ENCODE measurements at places on chromosomes 5 and 9.

- no peak for DNase-seq
These were observed 162.9 kb downstream of the NXNL2 start for GRCh38 chr9:88697764-88698432.

DNA sequence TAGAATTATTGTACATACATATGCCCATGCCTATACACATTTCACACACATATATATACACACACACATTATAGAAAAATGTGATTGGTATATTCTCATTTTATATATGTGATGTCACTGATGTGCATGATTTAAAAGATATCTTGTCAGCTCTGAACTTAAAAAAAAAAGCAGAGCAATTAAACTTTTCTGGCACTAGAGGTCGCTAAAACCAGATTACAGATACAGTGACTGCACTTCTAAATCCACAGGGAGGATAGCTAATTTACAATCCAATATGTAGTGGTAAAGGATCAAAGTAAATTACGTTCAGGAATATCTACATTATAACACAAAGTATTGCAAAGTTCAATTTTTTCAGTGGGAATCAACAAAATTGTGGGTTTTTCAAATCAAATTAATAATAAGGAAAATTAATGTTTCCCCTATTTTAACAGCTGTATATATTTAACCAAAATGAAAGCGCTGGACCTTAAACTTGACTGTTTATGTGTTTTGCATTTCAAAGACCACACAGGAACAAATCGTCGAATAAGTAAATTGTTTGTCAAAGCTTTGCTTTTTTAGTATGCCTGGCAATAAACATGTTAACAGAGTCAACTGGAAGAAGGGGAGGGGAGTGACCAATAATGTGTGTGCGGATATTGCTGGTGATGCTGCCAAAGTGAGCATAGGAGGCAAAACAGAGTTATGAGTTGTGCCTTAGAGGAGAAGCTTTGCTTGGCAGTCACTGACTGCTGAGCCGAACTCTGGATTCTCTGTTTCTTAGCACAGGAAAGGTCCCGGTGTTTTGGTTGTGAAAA, 1201.4 kb upstream of the C9orf72 start:
- DNase-seq: no peak

DNA sequence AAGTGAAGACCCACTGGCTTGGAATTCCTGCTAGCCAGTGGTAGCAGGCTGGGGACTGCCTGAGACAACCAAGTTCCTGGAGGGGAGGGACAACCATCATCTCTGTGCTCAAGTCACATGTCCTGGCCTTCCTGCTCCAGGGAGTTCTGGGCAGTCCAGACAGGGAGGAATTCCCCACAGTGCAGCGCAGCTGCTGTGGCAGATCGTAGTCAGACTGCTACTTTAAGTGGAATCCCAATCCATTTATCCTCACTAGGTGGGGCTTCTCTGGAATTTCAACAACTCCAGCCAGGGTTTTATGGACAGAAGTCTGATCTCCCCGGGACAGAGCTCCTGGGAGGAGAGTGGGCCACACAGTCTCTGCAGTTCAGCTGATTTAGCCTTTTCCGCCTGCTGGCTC, 20.9 kb upstream of the OR5C1 start:
- DNase-seq: no peak

DNA sequence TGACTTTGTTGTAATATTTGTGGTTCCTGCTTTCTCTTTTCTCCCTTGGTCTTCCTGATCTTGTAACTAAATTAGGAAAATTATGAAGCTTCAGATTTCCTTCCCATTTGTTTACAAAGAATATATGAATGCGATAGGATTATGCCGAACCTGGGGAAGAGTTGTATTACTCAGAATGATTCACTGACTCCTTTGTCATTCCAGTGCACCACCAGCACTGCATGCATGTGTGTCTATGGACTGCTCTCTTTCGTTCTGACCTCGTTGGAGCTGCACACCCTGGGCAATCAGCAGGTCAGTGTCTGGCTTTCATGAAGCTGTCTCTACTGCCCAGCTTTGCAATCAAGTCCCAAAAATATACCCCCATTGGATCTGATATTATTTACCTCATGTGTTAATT, 25.5 kb downstream of the NUP188 start:
- DNase-seq: no peak

- DNase-seq: no peak
These were observed 299.0 kb downstream of the PRELID2 start for GRCh38 chr5:145536133-145536532.

- no peak for DNase-seq
These were observed 412.9 kb downstream of the CHSY3 start for GRCh38 chr5:130316971-130317680.

DNA sequence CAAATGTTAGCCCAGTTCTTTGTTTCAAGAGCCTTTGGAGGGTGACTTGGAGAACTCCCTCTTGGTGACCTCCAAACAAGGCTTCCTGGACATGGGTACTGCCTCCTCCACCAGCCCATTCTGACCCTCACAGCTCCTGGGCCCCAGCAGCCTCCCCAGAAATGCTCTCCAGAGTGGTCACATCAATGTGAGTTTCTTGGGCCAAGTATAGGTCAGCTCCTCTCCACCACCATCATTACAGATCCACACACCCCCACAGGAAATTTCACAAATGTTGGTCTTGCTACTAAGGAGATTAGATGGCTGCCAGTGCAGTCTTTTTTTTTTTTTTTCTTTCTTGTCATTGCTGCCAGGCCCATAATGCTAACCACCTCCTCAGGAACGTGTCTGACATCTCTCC, 410.7 kb downstream of the DTWD2 start:
- DNase-seq: no peak

DNA sequence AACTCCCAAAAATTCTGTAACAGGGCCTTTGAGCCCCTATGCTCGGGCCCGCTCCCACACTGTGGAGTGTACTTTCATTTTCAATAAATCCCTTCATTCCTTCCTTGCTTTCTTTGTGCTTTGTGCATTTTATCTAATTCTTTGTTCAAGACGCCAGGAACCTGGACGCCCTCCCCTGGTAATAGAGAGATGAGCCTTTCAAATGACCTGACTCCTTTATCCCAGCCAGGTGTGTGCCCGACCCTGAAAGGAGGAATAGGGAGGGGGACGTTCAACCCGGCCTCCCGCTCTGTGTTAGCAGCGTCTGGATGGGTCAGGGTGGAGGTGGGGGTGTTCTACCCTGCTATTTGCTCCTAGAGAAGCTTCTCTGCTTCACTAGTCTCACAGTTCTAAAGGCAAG, 53.9 kb downstream of the FXN start:
- DNase-seq: no peak

DNA sequence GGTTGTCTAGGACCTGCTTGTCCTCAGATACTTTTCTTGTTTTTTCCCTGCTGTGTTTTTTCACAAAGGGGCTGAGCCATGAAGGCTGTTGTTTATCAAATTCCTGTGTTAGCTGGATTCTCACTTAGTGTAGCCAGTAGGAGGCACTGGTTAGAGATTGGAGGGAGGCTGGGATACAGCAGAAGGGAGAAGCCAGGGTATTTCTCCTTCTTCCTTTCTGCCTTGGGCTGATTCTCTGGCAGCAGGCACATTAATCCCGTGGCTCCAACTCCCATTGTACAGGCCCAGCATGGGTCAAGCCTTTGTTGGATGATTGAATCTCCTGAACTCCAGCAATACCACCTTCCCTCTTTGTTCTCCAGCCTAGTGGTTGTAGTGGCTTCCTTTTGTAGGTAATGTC, 46.4 kb upstream of the FAM170A start:
- DNase-seq: no peak

GRCh38 chr5:135549413-135549812, 13.6 kb upstream of the NEUROG1 start:
- DNase-seq: no peak

- no peak for DNase-seq
These were observed 32.1 kb downstream of the PRKACG start for GRCh38 chr9:68981789-68982188.

- no peak for DNase-seq
These were observed 4.9 kb downstream of the MED27 start for GRCh38 chr9:132074736-132075135.

GRCh38 chr9:98378794-98379193, 123.3 kb upstream of the TBC1D2 start:
- DNase-seq: no peak

GRCh38 chr5:59756373-59757035, 137.0 kb downstream of the PDE4D start:
- DNase-seq: no peak

- DNase-seq: no peak
These were observed 193.9 kb downstream of the SEC61B start for GRCh38 chr9:99416007-99416406.

GRCh38 chr5:41967401-41967800, 42.3 kb downstream of the FBXO4 start:
- no peak for DNase-seq

DNA sequence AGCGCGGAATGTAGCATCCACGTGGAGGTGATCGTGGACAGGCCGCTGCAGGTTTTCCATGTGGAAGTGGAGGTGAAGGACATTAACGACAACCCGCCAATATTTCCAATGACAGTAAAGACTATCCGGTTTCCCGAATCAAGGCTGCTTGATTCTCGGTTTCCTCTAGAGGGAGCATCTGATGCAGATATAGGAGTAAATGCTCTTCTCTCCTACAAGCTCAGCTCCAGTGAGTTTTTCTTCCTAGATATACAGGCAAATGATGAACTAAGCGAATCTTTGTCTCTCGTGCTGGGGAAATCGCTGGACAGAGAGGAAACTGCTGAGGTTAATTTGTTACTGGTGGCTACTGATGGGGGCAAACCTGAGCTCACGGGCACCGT, 598 bp downstream of the PCDHA2 start:
- DNase-seq: no peak

- no peak for DNase-seq
These were observed 237.4 kb downstream of the NR2F1-AS1 start for GRCh38 chr5:93343570-93343969.

DNA sequence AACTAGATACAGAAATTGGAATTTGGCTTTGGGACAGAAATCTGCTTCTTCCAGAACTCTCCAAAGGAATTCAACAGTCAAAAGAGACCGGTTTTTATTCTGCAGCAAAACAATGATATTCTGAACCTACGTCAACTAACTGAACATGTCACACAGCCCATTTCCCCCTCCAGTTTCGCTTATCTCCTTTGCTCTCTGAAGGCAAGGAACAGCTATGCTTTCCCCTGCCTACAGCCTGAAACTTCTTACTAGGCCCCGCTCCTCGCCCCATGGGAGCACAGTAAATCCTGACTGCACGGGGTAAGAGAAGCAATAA, 488 bp downstream of the SKIC3 start:
- no peak for DNase-seq

DNA sequence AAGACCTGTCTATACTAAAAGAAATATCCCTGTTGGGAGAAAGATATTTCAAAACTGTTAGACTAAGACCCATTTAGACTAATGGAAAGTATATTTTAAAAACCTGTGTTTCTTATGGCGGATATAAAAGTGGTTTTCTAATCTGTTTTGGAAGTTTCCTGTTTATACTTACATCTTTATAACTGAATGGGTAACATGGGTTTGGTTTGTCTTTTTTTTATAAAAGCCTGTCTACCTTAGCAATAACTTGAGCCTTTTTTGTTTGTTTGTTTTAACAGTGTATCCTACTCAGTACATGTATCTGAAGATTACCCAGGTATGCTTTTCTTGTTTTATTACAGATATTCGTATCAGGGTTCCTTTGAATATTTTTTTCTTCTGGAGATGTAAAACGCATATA, 83.4 kb downstream of the PARP8 start:
- DNase-seq: peak; percentile 48

DNA sequence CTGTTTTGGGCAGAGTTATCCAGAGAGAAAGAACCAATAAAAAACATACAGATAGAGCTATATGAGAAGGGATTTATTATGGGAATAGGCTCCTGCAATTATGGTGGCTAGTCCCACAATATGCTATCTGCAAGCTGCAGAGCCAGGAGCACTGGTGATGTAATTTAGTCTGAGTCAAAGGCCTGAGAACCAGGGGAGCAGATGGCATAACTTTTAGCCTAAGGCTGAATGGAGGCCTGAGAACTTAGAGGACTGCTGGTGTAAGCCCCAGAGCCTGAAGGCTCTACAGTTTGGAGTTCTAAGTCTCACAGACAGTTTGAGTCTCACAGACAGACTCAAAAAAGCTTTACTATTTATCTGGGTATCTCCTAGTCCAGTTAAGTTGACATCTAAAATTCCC, 263.8 kb downstream of the FBXL7 start:
- no peak for DNase-seq

GRCh38 chr9:78031444-78031892, at the start of gene GNAQ:
GNAQ (minus strand) TSS chr9:78031811; CDS start chr9:78031235, 576 bp downstream.
- DNase-seq: no peak

- no peak for DNase-seq
These were observed 456.0 kb upstream of the MEF2C start for GRCh38 chr5:89338935-89339334.

- DNase-seq: no peak
These were observed 38.1 kb downstream of the ITGA1 start for GRCh38 chr5:52825826-52826225.

- DNase-seq: no peak
These were observed 780.1 kb upstream of the DMAC1 start for GRCh38 chr9:8579661-8580060.

- DNase-seq: no peak
These were observed 10.4 kb downstream of the TMOD1 start for GRCh38 chr9:97511655-97512427.

GRCh38 chr5:127562252-127562651, 44.8 kb downstream of the PRRC1 start:
- DNase-seq: no peak

DNA sequence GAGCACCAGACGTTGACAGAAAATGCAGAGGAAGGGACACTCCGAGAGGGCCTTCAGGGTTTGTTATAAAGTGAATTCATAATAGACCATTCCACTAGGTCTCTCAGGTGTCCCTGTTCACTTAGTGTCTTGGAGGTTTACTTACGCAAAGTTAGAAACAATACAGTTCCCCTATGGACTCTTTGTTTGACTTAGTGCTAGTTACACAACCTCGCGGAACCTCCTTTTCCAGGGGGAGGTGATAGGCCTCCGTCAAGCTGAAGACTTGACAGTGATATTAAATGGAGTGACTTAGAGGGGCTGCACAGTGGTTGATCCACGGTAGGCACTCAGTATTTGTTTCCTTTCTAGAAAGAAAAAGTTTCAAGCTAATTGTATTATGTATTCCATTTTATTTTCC, 1.3 kb downstream of the CCT5 start:
- DNase-seq: no peak

DNA sequence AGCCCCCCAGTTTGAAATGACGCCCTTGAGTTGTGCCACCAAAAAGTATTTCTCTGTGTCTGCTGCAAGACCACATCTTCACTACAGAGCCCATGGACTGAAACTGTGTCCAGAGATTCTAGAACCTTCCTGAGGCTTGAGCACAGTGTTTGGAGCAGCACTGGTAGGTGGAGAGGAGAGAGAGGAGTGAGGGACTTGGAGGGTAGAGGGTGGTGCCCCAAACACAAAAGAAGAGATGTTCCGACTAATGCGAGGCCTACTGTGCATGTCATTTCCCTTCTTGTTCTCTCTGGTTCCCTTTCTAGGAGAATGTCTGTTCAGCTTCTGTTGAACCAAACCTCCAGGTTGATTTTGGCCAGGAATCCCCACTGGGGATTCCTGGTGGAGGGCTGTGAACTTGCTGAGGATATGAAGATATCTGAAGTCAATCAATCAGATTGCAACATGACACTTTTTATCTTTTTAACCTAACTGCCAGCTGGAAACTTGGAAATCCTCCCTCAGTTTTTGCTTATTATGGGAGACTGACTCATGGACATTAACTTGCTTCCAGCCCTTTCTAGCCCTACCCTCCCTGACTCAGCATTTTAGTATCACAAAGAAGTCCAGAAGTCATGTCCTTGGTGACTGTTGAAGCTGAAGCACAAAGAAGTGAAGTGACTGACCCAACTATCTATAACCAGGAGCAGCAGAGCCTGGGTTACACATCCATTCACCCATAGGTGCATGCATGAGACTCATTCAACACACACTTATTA, 154.5 kb downstream of the NR3C1 start:
- no peak for DNase-seq

Data from CD4-positive, alpha-beta memory T cell (primary cell).